ENCODE measurements at places on chromosomes 3 and 15. TPM values are rescaled to one million over a fixed set of nuclear protein-coding genes. Genes with fewer than 3 reads are reported as not detected.
A peak's percentile ranks its signal among the peaks of the same experiment; 100 is the strongest.

GRCh38 chr3:21433751-21434150, 317.3 kb downstream of the ZNF385D start:
- DNase-seq = no peak

The MORC1 gene
- not detected for polyA plus RNA-seq

The IL17RD gene
- 0.59 TPM for polyA plus RNA-seq

DNA sequence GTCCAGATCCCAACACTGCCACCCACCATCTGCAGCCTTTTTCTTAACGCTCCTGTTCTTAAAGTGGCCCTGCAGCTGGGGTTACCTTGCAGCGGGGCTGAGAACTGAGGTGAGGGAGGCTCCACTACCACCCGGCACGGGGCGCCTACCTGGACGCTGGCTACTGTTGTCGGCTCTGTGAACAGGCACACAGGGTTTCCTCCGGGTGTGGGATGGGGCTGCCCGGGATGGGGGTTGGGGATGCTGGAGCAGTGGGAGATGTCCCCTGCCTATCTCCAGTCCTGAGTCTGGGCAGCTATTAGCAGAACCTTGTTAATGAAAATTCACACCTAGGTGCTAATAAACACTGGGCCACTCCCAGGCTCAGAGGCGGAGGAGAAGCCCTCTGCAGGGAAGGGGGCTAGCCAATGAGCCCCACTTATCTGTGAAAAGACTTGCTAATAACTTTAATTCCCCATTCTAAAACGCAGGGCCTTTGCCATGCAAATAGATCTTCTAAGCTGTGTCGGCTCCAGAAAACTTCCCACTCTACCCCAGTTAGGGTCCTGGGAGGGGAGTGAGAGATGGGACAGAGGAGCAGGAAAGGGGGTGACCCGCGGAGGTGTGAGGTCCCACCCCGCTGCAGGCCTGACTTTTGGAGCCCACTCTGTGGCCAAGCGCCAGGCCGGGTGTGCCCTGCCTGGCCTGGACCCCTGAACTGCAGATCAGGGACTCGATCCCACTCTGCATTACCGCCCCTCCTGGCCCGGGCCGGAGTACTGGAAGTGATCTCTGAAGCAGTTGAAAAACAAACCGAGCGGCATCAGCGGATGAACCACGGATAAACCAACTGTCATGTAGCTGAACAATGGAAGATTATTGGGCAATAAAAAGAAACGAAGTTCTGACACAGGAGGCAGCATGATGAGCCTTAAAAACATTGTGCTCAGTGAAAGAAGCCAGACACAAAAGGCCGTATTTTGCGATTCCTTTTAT, 3.1 kb downstream of the MESP1 start:
- no peak for DNase-seq

The CFAP20DC gene
- polyA plus RNA-seq = 0.16 TPM

The MESP2 gene
- 0.61 TPM for polyA plus RNA-seq

DNA sequence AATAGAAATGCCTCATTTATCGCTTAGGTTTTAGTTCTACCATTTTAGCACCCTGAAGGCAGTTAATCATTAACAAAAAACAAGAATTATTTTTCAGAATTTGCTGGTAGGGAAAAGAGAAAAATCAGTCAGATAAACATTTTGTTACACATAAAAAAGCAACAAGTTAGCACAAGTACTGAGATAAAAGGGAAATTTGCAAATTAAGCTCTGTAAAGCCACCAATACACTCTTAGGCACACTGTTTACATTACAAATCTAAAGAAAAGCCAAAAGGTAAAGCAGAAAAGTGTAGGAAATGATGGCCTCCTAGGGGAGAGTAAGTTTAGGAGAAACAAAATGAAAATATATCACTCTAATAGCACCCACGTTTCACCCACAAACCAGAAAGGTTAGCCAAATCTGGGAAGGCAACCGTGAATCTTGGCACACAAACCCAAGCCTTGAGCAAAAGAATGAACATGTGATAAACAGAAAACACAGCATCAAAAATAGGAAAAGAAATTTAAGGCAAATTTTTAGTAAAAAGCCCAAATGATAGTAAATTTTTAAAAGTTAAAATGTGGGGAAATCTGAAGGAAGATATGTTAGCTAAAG, 1.6 kb upstream of the SATB1 start:
- DNase-seq = no peak

- no peak for DNase-seq
Observed at GRCh38 chr3:106566277-106566676, 697.5 kb upstream of the CBLB start.

- no peak for DNase-seq
Observed at GRCh38 chr15:34732430-34732829, 22.4 kb downstream of the GJD2 start.

GRCh38 chr3:145739926-145740325, 421.1 kb downstream of the PLOD2 start:
- DNase-seq = no peak

DNA sequence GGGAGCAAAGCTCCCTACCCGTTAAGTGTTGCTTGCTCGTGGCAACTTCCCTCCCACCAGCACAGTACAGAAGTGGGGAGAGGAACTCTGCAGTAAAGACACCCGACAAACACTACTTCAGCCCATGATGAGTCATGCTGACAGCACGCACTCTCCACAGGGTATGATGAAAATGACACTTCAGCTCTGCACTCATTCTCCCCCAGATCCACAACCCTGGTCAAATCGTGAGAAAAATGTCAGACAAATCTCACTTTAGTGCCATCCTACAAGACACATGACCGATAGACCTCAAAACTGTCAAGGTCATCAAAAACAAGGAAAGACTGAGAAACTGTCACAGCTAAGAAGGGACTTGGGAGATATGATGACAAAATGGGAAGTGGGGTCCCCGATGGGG, 278.9 kb downstream of the OCA2 start:
- DNase-seq = no peak

DNA sequence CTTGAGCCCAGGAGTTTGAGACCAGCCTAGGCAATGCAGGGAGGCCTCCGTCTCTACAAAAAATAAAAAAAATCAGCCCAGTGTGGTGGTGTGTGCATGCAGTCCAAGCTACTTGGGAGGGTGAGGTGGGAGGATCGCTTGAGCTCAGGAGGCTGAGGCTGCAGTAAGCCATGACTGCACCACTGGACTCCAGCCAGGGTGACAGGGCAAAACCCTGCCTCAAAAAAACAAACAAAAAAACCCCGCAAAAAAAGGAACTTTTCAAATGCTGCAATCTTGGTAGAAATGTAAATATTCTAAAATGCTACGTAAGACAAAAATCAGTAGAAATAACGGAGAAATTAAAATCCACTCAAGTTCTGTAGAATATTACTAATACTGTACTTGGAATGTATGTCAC, 108.1 kb upstream of the MELTF start:
- DNase-seq = peak; percentile 72

DNA sequence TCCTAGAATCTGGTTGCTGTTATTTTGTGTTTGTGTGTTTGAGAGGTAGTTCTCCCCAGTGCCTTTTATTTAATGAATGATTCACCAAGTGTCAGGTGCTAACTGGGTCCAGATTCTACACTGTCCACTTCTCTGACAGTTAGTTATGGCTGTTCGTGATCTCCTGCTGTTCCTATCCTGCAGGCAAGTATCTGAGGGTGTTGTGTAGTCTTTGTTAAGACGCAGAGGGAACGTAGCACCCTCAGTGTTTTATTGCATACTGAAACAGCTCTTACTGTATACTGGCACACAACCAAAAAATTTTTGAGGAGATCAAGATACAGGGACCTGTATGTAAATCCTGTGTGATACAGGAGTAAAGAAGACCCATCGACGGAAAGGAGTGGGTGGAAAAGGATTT, 1271.3 kb downstream of the ROBO1 start:
- no peak for DNase-seq

GRCh38 chr3:195690951-195691350, 29.8 kb upstream of the MUC20 start:
- DNase-seq = no peak

- no peak for DNase-seq
Observed at GRCh38 chr3:138384976-138385375, 36.6 kb downstream of the MRAS start.

GRCh38 chr15:96171853-96172296, 158.6 kb upstream of the NR2F2 start:
- no peak for DNase-seq

DNA sequence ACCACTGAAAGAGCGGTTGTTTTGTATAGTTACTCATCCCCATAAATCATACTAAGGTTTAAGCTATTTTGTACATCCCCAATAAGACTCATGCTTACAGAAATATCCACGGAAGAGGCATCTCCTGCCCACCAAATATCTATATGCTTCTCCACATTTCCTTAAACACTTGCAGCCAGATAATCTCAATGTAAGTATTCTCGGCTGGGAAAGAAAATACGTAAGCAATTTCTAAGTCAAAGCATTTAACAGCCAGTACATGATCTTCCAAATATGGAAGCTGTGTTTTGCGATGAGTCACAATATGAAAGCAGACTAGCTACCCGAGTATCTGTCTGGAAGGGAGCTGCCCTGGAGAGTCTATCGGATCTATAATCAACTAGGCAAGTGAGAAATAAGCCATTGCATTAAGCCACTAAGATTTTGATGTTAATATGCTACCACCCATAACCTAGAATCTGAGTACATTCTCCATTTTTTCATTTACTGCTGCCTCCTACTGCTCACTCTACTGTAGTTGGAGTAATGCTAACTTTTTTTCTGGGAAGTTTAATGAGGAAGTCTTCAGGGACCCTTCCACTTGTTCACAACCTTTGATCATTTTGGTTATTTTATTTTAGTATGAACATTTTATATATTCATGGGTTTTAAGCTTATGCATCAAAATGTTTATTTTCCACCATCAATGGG, 26.9 kb upstream of the ZMAT3 start:
- DNase-seq = no peak

The PRR23C gene
- polyA plus RNA-seq = not detected

- DNase-seq = no peak
Observed at GRCh38 chr3:127020543-127020942, 37.6 kb downstream of the PLXNA1 start.

The EXD1 gene
- polyA plus RNA-seq = not detected

DNA sequence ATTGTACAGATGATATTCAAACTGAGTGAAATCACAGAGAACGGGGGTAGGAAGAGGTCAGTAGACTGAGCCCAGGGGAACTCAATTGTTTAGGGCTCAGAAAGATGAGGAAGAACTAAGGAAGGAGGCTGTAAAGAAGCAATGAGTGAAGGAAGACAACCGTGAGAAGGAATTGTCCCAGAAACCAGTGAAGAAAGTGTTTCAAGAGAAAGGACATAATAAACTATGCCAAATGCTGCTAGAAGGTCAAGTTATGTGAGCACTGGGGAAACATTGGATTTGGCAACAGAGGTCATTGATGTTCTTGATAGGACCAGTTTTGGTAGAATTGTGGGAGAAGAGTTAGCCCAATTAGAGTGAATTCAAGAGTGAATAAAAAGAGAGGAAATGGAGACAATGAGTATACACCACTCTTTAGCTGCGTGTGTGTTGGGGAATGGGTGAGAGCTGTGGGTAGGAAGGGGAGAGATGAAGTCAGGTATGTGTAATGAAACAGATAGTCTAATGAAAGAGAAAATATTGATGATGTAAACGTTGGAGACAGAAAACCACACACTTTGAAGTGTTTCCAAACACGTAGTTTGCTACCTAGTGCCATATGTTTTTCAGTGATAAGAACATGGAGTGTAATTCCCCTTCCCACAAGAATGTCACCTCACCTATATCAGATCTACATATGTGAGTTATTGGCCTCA, 42.5 kb upstream of the MME start:
- no peak for DNase-seq

GRCh38 chr3:189138901-189139610, 32.7 kb upstream of the TPRG1 start:
- no peak for DNase-seq

GRCh38 chr15:32669896-32670611, 28.5 kb downstream of the SCG5 start:
- DNase-seq = peak; percentile 44

DNA sequence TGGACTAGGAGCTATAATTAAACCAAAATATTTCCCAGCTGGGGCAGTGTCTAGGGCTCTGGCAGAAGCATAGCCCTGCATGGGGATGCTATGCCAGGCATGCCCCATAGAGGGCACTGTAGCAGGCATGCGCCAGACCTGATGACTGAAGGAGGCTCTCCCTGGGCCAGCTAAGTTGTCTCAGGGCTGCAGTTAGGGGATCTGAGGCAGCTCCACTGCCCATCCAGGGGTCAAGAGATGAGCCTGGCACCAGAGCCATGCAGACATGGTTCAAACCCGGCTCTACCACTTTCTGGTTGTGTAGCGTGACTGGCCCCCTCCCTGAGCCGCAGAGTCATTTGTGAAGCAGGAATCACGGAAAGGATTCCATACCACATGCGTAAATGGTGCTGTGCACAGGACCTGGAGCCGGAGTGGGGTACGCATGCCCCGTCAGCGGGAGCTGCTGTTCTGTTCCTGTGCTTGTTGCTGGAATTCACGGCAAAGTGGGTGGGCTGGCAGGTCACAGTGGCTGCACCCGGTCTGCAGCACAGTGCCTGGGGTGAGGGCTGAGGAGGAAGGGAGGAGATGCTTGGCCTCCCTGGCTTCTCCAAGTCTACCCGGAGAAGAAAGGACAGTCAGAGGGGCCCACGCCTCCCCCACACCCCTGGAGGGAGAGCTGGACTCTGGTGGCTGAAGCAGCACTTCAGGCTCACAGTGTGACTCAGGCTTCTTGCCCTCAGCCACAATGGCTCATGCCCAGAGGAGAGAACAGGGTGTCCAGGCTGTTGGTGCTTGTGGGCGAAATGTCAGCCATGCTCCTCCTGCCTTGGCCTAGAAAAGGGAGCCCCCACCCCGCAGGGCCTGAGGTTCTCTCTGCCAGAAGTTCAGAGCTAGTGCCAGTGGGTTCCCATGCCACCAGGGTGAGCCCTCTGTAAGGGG, 43.1 kb downstream of the DNASE1L3 start:
- peak; percentile 86 for DNase-seq

GRCh38 chr3:161348796-161349400, 22.4 kb downstream of the SPTSSB start:
- no peak for DNase-seq

DNA sequence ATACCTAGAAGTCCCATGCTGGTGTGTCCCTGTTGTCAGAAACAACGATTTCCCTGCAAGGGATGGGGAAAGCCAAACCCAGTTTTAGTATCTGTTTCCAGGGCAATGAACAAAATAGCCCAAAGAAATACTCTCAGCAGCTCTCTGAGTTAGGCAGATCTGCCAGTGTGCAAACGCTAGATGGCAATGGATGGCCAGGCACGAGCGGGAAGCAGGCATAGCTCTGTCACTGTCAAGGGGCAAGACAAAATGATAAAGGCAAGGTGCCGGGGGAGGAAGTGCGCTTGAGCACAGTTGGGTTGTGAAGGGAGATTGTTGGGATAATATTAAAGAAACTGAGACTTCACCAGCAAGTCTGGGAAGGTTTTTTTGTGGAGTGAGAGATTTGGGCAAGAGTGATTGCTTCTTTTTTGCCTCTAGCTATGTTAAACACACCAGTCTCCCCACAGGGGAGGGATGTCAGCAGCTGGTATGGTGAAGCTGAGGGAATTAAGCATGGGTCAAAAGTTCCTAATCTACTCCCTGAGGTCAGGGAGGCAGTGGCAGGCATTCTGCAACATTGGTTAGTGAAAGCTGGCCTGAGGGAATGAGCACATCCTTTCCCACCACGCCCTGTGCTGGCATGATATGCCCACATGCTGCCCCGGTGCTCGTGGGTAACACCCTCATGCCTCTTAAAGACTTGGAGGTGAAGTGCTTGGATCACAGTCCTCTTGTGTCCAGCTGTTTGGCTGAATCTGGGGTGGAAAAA, 117.5 kb downstream of the PDCD6IP start:
- no peak for DNase-seq

GRCh38 chr3:27708250-27708649, 13.9 kb downstream of the EOMES start:
- DNase-seq = no peak

The ITIH4 gene
- polyA plus RNA-seq = 5.0 TPM

GRCh38 chr3:34131091-34131490, 332.7 kb downstream of the PDCD6IP start:
- no peak for DNase-seq

The CHRM5 gene
- polyA plus RNA-seq = not detected

Measured in right cardiac atrium (tissue), 5 donors.